ENCODE measurements at places on chromosomes 6 and 20.

DNA sequence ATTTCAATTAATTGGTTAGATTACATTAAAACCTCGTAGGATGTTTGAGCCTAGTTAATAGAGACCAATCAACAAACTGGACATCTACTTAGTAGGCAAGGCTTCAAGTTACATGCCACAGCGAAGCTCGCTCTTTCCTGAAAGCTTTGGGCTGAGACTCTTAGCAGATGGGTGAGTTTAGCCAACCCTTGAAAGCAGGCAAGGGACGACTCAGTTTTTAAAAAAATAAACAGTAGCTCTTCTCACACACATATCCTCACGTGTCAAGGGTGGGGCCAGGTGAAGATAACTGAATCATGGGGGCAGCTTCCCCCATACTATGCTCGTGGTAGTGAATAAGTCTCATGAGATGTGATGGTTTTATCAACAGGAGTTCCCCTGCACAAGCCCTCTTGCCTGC, 775 bp downstream of the MTFR2 start:
- no peaks in the 10 kb centered on the region for H3K27me3 ChIP-seq
- no peaks in the 10 kb centered on the region for H3K36me3 ChIP-seq
- no peak for DNase-seq
- H3K4me1 ChIP-seq = peaks cover 36% of the 10 kb centered on the region
- H3K4me3 ChIP-seq = peak overlapping the region; percentile 96

DNA sequence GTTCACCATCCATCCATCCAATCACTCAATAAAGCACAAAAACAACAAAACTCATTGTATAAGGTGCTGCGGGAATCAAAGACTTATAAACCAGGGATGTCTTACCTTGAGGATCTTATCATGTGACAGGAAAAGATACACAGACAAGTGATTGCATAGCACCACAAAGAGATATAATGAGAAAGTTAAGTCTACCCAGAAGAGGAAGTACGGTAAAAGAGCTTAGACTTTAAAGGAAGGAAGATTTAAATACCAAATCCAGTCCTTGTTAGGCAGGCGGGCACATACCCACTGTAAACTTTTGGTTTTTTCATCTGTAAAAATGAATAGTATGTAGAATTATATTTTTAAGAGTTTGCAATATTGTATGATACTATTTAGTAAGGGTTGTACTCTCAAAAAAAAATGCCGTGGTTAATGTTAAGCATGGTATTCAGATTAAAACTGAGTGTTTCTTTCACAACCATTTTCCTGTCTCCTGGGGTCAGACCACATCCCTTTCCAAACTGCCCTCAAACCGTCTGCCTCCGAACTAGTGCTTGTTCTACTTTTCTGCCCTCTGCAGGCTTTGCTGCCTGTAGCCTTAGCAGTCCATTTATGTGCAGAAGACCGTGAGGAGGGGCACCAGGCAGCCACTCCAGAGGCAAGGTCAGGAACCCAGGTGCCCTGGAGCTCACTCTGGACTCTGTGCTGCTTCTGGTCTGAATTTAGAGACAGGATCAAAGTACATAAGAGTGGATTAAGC, 179.5 kb upstream of the SYNDIG1 start:
- peaks cover 23% of the 10 kb centered on the region for H3K4me1 ChIP-seq
- H3K4me3 ChIP-seq = peak overlapping the region; percentile 53
- no peaks in the 10 kb centered on the region for H3K27me3 ChIP-seq
- peak; percentile 19 for DNase-seq
- H3K36me3 ChIP-seq = no peaks in the 10 kb centered on the region

GRCh38 chr6:22149096-22149495, 147.7 kb downstream of the PRL start:
- H3K4me1 ChIP-seq = peaks cover 38% of the 10 kb centered on the region
- H3K36me3 ChIP-seq = no peaks in the 10 kb centered on the region
- peak overlapping the region; percentile 74 for H3K27ac ChIP-seq
- DNase-seq = no peak

DNA sequence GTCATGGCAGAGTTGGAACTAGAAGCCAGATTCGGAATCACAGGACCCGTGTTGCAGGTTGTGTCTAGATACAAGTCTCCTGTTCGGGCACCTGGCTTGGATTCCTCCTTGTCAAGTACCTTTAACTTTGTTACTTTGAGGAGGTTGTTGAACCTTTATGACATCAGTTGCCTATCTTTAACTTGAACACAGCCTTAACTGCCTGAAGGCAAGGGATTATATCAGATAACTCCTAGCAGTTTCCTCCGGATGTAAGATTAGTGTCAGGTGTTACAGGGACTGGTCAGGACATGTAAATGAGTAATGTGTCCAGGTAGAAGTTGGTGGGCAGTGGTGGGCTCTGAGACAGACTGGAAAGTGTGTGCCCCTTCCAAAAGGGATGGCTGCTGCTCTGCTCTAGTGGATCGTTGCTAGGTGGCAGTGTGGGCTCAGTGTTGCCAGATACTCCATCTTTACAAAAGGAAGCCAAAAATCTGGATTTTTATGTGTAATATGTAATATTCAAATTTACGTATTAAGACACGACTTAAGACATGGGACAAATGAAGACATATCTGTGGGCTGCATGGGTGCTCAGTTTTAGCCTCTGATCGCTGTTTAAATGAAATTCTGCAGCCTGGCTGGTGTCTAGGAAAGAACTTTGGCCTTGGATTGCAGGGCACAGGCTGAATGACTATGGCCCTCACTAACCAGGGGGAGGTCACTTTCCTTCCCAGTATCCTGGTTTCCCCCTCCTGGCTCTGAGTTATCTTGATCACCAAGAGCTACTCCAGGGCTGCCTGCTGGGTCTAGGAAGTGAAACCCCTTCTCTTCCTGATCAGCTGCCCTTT, 27.1 kb downstream of the CHMP4B start:
- peaks cover 12% of the 10 kb centered on the region for H3K36me3 ChIP-seq
- H3K27ac ChIP-seq = peak overlapping the region; percentile 79
- DNase-seq = no peak
- peaks cover 92% of the 10 kb centered on the region for H3K4me1 ChIP-seq
- H3K27me3 ChIP-seq = no peaks in the 10 kb centered on the region
- H3K4me3 ChIP-seq = no peak overlapping the region

- peak overlapping the region; percentile 89 for H3K27ac ChIP-seq
- H3K4me1 ChIP-seq = peaks cover 44% of the 10 kb centered on the region
- H3K27me3 ChIP-seq = no peaks in the 10 kb centered on the region
- peak overlapping the region; percentile 74 for H3K4me3 ChIP-seq
- no peaks in the 10 kb centered on the region for H3K36me3 ChIP-seq
- DNase-seq = no peak
These were observed 10.3 kb upstream of the RAD21L1 start for GRCh38 chr20:1215386-1216170.

DNA sequence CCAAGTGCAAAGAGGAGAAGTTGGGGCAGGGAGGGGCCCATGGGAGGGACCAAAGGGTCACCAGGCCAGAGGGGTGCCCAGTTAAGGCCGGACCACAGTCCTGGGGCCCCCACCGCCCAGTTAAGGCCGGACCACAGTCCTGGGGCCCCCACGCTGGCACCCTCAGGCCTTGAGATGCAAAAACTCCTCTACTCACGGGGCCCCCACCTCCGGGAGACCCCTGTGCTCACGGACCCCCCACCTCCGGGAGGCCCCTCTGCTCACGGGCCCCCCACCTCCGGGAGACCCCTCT, 16.9 kb downstream of the KCNQ2 start:
- H3K4me1 ChIP-seq = peaks cover 3% of the 10 kb centered on the region
- no peak overlapping the region for H3K27ac ChIP-seq
- peaks cover 18% of the 10 kb centered on the region for H3K27me3 ChIP-seq
- no peaks in the 10 kb centered on the region for H3K36me3 ChIP-seq
- no peak overlapping the region for H3K4me3 ChIP-seq
- no peak for DNase-seq

DNA sequence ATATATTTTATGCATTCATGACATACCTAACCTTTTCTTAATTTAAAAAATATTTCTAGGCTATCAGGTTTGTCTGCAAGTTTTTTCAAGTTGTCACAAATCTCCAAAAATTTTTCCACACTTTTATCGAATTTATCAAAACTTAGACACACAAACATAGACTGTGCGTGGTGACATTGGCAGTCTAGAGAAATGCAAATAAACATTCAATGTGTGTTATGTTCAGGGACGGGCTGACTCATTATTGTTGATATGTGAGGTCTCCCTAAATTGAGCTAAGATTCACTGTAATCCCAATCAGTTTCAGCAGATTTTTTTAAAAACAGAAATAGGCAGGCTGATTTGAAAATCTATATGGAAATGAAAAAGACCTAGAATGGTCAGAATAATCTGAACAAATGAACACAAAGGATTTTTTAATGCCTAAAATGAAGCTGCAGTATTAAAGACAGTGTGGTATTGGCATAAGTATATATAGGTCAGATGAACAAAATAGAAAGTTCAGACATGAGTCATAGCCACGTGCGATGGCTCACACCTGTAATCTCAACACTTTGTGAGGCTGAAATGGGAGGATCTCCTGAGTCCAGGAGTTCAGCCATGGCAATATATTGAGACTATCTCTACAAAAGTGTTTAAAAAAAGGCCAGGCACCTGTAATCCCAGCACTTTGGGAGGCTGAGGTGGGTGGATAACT, 19.2 kb downstream of the BLTP3A start:
- peaks cover 15% of the 10 kb centered on the region for H3K4me1 ChIP-seq
- no peak for DNase-seq
- H3K36me3 ChIP-seq = no peaks in the 10 kb centered on the region
- H3K27ac ChIP-seq = no peak overlapping the region

- H3K27me3 ChIP-seq = no peaks in the 10 kb centered on the region
- H3K4me3 ChIP-seq = peak overlapping the region; percentile 90
- no peaks in the 10 kb centered on the region for H3K36me3 ChIP-seq
- H3K27ac ChIP-seq = peak overlapping the region; percentile 92
- peaks cover 47% of the 10 kb centered on the region for H3K4me1 ChIP-seq
These were observed 12.7 kb upstream of the BAK1 start for GRCh38 chr6:33592595-33593413.

GRCh38 chr20:31833130-31833930, 12.1 kb downstream of the FOXS1 start:
- H3K27ac ChIP-seq = no peak overlapping the region
- H3K4me1 ChIP-seq = peaks cover 7% of the 10 kb centered on the region
- no peak overlapping the region for H3K4me3 ChIP-seq
- H3K27me3 ChIP-seq = no peaks in the 10 kb centered on the region
- H3K36me3 ChIP-seq = no peaks in the 10 kb centered on the region

DNA sequence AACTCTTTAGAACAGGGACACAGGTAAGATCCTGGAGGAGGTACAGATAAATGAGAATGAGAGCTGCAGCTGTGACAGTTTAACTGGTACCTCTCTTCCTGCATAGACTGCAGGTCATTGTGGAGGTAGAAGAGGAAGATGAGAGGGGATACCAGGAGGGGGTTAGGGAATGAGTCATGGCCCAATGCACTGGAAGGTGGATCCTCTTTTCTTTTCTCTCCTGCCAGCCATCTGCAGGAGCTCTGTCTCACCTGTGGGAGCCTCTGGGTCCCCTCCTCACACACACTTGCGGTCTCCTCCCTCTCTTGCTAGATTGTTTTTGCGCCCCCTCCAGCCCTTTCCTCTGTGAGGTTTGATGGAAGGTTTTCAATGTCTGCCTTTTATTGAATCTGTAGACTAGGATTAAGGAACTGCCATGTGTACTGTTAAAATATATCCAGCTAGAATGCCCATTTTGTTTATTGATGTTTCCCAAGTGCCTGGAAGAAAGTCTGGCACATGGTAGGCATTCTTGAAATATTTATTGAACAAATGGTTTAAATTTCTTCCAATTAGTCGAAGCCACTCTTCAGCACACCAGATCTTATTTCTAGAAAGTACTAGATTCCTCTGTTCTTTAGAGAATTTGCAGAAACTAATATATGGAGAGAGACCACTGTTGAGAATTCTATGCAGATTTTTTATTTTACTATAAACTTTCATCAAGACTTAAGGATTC, 13.0 kb downstream of the C6orf163 start:
- no peak overlapping the region for H3K4me3 ChIP-seq
- DNase-seq = no peak
- H3K27ac ChIP-seq = no peak overlapping the region
- no peaks in the 10 kb centered on the region for H3K27me3 ChIP-seq

GRCh38 chr20:23094927-23095326, 8.8 kb upstream of the CD93 start:
- H3K4me3 ChIP-seq = no peak overlapping the region
- DNase-seq = no peak
- no peaks in the 10 kb centered on the region for H3K36me3 ChIP-seq
- H3K4me1 ChIP-seq = no peaks in the 10 kb centered on the region
- no peaks in the 10 kb centered on the region for H3K27me3 ChIP-seq
- no peak overlapping the region for H3K27ac ChIP-seq

DNA sequence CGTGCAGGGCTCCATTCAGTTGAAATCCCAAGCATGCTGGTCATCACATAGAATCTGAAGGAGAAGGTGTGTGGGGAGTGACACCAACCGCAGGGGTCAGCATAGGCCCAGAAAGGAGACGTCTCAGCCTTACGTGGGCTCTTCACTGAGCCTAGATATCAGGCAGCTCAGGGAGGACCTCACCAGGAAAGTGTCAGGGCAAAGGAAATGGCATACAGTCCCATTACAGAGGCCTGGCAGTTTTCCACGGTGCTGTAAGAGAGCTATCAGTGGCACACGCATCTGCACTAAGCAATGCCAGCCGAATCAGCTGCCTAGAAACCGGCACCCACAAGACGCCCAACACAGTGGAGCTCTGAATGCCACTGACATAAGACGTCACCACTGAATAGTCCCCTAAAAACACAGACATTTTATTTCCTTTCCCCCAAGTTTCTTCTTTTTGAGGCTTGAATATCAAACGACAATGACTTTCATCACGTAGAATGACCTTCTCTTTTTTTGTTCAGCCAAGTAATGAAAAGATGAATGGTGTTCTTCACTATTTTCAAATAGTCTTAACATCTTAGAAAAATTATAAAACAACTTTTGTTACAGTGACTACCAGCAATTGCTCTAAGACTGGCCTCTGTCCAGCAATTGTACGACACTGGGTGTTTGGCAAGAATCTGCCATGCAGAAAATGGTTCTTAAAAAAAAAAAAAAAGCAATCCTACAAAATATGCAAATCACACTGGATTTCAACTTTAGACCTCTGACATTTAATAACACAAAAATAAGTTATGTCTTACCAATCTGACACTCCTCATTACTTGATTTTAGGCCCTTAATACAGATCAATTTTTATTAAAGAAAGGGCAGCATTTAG, 88.9 kb upstream of the FOXQ1 start:
- no peaks in the 10 kb centered on the region for H3K36me3 ChIP-seq
- H3K27ac ChIP-seq = no peak overlapping the region
- H3K4me1 ChIP-seq = no peaks in the 10 kb centered on the region
- no peak for DNase-seq
- peaks cover 4% of the 10 kb centered on the region for H3K27me3 ChIP-seq

- H3K4me1 ChIP-seq = no peaks in the 10 kb centered on the region
- H3K27me3 ChIP-seq = no peaks in the 10 kb centered on the region
- no peak overlapping the region for H3K4me3 ChIP-seq
- no peaks in the 10 kb centered on the region for H3K36me3 ChIP-seq
These were observed 44.4 kb upstream of the BMP5 start for GRCh38 chr6:55919716-55920308.

DNA sequence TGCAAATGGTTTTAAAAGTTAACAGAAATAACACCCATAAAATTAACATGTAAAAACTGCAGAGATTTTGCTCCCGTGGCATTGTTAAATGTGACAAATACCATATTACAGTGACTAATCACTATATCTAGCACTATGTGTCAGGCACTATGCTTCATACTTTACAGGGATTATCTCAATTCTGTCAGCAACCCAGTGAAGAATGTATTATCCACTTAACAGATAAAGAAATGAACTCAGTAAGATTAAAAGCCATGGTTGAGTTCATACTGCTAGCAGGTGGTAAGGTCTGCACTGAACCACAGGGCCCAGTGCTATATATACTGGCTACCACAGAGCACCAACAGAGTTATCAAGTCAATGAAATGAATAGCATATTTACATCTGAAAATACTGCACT, 65.4 kb downstream of the RWDD2A start:
- DNase-seq = no peak
- H3K27me3 ChIP-seq = peaks cover 7% of the 10 kb centered on the region
- no peaks in the 10 kb centered on the region for H3K36me3 ChIP-seq
- H3K4me1 ChIP-seq = no peaks in the 10 kb centered on the region
- no peak overlapping the region for H3K4me3 ChIP-seq

All from naive thymus-derived CD8-positive, alpha-beta T cell (primary cell).